ENCODE measurements at places on chromosomes 12 and 14.

DNA sequence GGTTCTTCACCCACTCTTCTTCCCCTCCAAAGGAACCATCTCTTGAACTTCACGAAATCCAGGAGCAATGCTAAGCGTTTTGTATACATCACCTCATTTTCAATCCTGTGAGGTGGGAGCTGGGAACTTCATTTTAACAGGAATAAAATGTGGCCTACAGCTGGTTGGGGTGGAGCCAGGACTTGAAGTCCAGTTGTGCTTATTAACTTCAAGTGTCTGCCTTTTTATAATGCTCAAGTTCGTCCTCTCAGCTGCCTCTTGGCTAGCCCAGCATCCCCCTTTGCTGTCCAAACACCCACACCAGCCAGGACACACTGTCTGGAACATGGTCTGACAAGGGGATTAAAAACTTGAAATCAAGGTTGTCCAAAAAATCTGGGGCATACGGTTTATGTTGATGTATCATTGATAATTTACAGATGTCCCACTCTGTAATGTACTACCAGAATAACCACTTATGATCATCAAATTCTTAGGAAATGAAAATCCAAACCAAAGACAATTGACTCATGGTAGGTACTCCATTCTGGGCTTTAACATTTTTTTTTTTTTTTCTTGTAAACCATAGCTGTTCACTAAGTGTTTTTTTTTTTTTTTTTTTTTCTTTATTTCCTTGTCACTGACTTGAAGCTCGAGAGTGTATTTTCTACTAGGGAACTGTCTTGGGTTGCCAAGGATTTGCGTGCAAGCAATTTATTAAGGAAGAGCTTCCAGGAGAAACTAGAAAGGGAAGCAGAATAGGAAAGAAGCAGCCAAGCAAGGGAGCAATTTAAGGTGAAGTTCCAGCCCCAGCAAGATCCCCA, 252.3 kb downstream of the EFCAB11 start:
- no peak for DNase-seq

- DNase-seq, result no peak
Observed at GRCh38 chr12:127133675-127134335, 1133.2 kb upstream of the TMEM132C start.

GRCh38 chr14:61476754-61477410, 155.5 kb downstream of the PRKCH start:
- peak; percentile 97 for DNase-seq

DNA sequence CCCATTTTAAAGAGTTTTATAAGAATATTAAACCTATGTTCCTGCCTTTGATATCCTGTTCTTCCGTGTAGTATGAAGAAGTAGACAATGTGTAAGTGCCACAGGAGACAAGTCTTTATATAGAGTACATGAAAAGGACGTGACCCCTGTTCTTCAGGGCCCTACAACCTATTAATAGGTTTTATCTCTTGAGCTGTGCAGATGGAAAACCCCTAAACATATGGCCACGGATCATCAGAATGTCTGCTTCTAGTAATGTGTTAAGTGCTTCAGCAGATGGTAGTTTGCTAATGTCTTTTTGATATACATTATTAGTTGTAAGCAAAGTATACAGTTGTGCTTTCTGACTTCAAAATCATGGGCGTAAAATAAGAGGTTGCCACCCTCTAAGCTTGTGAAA, 228.5 kb downstream of the PTPRO start:
- no peak for DNase-seq

DNA sequence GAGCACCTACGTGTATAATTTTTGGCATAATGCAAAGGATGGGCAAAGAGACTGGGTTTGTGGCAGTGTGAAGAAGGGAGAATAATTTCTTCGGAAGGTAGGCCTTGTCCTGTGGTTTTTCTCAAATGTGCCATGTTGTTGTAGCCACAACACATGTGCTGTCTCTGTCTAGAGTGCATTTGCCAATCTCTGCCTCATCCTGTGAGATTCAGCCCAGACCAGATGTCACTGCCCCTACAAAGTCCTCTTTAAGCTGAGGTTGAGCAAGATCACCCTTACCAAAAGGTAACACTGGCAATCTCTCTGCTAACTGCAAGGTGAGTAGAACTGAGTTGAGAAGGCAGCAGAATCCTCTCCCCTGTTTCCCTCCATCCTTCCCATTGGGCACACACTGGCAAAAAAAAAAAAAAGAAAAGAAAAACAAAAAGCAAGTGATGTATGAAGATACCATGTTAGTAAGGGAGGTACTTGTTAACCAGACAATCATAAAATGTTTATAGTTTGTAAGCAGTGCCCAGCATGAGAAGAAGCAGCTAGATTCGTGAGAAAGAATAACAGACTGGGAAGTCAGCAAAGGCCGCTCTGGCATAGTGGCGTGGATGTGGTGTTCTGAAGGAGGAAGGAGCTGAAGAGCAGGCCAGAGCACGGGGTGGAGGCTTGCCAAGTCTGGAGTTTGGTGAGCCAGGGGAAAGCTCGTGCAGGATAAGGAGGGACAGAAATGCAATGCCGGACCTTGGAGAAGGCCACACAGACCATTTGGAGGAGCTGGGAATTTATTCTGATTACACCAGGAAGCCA, 18.9 kb downstream of the DYRK2 start:
- DNase-seq, result peak; percentile 62

DNA sequence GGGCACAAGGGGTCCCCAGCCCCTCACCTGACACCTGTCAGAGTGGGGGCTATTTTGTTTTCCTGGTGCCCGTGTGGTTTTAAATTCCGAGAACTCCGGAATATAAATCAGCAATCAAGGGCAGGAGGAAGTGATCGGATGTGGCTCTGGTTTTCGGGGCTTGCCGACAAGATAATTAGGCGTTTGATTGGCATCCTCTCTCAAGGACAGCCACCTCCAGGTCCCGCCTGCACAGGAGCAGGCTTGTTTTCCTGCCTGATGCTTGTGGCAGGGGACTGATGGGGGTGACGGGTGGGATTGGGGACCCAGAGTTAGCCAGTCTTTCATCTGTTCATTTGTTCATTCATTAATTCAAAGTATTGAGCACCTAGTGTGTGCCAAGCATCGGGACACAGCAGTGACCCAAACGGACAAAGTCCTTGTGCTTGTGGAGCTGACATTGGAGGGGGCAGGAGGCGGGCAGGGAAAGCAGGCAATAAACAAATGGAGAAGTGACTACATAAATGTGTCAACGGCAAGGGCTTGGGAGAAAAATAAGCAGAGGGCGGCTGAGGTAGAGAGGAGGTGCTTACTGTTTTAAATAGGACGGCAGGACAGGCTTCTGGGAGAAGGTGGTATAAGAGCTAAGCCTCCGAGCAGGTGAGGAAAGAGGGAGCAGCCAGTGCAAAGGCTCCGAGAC, 166.5 kb downstream of the PHETA1 start:
- DNase-seq, result no peak

DNA sequence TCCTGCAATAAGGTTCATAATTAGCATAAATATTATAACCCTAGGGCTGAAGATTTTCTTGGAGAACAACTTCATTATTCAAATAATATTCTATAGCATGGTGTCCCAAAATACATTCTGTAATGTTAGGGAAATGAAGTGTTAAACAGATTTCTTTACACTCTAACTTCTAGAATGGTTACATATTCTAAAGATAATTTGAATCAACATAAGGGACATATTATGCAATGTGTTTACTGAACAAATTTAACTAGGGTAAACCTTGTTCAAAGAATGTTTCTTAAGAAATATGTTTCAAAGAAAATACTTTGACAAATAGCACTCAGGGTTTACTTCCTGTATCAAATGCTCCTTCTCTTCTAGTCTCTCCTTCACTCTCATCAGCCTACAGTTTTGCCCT, 281.6 kb downstream of the SLC6A15 start:
- DNase-seq, result no peak

GRCh38 chr14:52998376-52999015, 47.6 kb upstream of the FERMT2 start:
- DNase-seq, result no peak

DNA sequence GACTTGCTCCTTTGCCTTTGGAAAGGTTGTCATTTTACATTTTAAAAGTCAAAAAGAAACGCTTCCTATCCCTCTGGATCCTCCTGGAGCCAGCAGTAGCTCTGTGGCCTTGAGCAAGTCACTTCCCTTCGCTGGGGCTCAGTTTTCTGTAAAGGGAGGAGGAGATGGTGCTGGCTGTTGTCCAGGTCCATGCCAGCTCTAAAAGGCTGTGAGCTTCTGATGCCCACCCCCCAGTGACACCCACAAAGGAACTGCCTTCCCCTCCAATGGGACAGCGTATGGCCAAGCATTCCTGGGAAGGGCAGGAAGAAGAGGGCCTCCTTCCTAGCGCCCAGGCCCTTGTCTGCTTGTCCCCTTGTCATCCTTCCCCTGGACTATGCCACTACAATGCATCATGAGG, 81.5 kb downstream of the NTF3 start:
- DNase-seq, result no peak

GRCh38 chr12:24822121-24822899, 126.6 kb downstream of the BCAT1 start:
- DNase-seq, result no peak

DNA sequence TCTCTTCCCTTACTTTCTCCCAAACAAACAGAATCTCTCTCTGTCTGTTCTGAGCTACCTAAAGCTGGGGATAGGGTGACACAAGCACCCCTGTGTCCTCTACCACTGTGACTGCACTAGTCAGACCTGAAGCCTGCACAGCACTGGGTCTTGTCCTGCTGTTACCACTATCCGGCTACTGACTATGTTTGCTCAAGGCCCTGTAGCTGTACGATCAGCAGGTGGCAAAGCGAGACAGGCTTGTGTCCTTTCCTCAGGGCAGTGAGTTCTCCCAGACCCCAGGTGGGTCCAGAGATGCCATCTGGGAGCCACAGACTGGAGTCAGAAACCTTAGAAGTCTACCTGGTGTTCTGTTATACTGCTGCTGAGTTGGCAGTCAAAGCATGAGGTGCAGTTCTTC, 116.4 kb downstream of the NUBPL start:
- no peak for DNase-seq

DNA sequence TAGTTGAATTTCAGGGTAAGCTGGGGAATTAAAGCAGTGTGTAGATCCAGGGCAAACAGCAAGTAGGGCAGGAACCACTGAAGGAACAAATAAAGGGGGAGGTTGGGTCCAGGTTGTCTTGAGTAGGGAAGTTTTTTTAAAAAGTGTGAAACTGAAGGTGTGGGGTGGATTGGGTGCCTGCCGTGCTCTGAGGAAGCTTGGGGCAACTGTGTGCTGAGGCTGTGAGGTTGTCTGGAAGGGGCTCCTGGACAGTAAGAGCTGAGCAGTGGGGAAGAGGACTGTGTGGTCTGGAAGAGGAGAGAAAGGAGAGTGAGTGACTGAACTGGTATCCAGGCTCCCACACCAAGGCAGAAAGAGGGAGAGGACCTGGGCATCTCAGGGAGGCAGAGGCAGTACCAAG, 10.9 kb upstream of the GPR162 start:
- DNase-seq, result no peak

DNA sequence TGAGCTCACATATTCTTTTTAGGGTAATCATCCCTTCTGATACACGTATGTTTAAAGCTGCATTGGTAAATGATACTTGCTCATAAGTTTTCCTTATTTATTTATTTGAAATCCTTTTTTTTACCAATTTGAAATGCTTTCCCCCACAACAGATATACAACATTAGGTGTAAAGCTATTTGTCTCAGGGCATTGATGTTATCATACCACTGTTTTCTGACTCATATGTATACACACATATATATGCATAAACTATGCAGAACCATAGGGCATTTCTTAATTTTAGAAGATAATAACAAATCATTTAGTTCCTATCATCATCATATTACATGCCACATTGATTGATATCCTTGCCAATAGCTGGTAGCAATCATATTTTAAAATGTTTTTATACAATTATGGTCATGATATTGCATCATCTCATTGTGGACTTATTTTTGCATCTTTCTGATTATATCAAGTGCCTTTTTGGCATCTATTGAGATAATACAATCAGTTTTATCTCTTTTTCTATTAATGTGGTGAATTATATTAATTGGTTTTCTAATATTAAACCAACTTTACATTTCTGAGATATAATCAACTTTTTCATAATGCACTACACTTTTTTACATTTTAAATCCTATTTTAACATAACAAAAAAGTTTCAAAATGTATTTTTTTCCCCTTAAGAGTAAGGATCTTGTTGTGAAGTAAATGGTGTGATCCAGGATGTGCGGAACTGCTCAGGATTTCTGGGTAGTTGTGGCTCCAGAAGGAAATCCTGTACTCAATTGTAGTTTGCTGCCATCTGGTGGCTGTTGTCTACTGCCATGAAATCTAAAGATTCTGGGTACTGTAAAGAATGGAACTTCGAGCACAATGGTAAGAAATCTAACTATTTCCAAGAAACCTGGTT, 16.7 kb downstream of the OR9K2 start:
- DNase-seq, result peak; percentile 63

- DNase-seq, result peak; percentile 62
Observed at GRCh38 chr14:51283402-51284085, 43.5 kb downstream of the TMX1 start.

DNA sequence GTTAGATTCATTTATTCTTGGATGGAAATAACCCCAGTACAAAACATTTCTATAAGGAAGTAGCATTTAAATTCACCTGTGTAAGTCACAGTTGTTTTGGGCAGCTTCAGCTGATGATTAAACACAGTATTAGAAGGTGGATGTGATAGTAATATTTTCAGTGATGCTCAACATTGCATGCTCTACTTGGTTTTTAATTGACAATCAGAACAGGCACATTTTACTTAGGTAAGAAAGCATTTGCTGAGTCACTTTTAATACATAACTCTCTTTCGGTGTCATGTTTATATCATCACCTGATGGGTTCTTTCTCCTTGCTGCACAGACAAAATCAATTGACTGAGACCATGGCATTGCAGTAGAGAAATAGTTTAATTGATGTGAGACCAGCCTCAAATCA, 80.7 kb downstream of the CMAS start:
- DNase-seq, result no peak

Measured in KBM-7 (cell line).